ENCODE measurements at places on chromosomes 12 and 14.

- DNase-seq = no peak
Observed at GRCh38 chr12:61098031-61098580, 1162.1 kb upstream of the USP15 start.

GRCh38 chr12:52054231-52054832, 3.1 kb downstream of the NR4A1 start:
- DNase-seq = no peak

GRCh38 chr12:71057330-71057729, 100.5 kb downstream of the TSPAN8 start:
- no peak for DNase-seq

GRCh38 chr14:90758959-90759358, 57.3 kb downstream of the TTC7B start:
- DNase-seq = no peak

GRCh38 chr14:93039649-93040315, 75.9 kb downstream of the ITPK1 start:
- DNase-seq = no peak

- DNase-seq = no peak
Observed at GRCh38 chr12:124396544-124397398, 101.9 kb downstream of the RFLNA start.
